ENCODE measurements at places on chromosomes 2 and 18.

DNA sequence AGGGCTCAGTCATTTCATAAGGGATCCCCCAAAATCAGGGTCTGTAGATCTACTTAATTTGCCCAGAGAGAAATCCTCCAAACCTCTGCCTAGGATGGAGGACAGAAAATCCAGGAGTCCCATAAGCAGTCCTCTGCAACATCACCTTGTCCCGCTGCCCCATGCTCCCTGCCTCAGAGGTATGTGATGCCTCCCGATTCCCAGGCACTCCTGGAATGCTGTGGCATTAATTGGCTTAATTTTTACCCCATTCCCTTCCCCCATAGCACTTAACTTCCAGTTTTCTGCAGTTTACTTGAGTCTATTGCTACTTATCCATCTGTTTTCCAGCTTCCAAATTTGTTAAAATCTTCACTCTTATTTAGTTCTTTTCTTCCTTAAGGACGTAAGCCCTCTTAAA, 91.6 kb upstream of the TSPYL6 start:
- DNase-seq: no peak

DNA sequence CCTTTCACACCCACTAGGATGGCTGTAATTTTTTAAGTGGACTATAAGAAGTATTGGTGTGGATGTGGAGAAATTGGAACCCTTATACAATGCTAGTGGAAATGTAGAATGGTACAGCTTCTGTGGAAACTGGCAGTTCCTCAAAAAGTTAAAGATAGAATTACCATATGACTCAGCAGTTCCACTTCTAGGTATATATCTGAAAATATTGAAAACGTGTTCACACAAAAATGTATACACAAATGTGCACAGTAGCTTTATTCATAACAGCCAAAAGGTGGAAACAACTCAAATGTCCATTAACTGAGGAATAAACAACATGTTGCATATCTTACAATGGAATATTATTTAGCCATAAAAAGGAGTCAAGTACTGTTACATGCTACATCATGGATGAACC, 17.7 kb downstream of the TANK start:
- DNase-seq: no peak

DNA sequence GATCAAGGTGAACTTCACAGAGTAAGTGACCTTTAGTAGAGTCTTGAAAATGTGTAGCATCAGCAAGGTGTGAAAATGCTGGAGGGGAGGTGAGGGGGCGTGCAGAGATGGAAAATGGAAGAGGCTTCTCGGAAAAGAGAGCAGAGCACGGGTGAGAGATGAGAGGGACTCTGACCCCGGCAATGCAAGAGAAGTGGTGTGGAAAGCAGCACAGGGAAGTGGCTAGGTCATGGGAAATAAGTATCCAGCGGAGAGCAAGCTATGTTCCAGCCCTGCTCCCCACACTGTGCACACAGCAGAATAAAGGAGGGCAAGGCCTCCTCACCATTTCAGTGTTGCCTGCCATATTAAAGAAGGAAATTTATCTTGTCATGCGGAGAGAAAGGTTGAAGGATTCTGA, 241.7 kb upstream of the DOK6 start:
- no peak for DNase-seq

DNA sequence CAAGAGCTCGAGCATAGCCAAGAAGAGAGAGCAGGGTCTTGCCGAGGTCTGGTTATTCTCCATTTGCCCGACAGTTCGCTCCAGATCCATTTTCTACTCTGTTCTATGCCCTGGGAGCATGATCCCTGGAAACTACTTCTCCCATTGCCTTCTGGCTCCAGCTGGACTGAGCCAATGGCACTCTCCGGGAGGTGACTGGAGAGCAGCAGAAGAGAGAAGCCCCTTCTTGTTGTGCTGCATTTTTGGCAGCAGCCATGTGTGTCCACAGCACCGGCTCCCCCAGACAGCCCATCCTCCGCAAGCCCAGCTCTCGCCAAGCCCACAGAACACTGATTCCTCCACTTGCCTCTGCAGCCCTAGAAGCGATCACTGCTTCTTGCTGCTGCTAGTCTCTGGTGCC, 345.5 kb downstream of the TNS1 start:
- no peak for DNase-seq

Measured in stimulated activated CD8-positive, alpha-beta memory T cell treated with anti-CD3 and anti-CD28 coated beads, Interleukin-12 subunit alpha, Interleukin-12 subunit beta, amount 100 ng/mL, for 1 hour (primary cell).